PC-3 (cell line): ENCODE measurements at places on chromosomes 5 and 9. TPM values are rescaled to one million over a fixed set of nuclear protein-coding genes. Genes with fewer than 3 reads are reported as not detected.
A peak's percentile ranks its signal among the peaks of the same experiment; 100 is the strongest.

The ANKRD33B gene
- total RNA-seq: 13.2 and 14.9 TPM in 2 replicates

The NRARP gene
- total RNA-seq: 35.5 and 36.8 TPM in 2 replicates

DNA sequence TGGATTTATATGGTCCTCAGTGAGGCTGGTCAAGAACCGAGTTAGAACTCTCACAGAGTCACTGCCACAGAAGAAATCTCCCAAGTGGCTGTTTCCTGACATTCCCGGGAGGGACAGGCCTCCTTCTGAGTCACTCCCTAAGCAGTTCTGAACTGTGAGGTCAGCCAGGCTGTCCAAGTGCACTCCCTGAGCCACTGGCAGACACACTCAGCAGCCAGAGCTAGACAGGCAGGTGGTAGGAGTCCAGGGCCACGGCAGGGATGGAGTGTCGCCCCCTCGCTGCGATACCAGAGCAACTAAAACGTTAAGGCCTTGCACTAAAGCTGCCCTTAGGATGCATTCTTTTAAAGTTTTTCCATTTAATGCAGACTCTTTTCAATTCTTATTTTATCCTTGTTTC is 3.4 kb downstream of the IL4 start:
- DNase-seq: peak; percentile 88
- H3K36me3 ChIP-seq: no peaks in the 10 kb centered on the region
- H3K4me1 ChIP-seq: peaks cover 42% of the 10 kb centered on the region
- no peaks in the 10 kb centered on the region for H3K27me3 ChIP-seq
- H3K27ac ChIP-seq: 0 out of 2 replicates have a peak overlapping the region, but pooled peaks have one; percentile 8

DNA sequence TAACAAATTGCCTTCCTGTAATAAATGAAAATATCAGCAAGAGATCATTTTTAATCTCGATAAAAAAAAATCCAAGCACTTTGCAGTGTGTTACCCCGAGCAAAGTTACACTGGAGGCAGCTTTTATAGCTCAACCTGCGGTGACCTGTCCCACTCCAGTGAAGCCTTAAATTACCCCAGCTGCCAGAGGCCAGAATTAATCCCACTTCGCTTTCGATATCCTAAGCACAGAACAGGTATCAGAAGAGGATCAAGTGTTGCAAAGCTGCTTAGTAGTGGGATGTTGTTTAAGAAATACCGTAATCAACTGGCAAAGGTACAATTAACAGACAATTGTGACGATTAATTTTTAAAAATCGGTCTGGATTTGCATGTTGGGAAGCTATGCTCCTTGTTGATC is 314.0 kb downstream of the AGTPBP1 start:
- no peak for DNase-seq
- H3K27me3 ChIP-seq: no peaks in the 10 kb centered on the region
- no peak overlapping the region for H3K27ac ChIP-seq
- no peak overlapping the region for H3K4me3 ChIP-seq

DNA sequence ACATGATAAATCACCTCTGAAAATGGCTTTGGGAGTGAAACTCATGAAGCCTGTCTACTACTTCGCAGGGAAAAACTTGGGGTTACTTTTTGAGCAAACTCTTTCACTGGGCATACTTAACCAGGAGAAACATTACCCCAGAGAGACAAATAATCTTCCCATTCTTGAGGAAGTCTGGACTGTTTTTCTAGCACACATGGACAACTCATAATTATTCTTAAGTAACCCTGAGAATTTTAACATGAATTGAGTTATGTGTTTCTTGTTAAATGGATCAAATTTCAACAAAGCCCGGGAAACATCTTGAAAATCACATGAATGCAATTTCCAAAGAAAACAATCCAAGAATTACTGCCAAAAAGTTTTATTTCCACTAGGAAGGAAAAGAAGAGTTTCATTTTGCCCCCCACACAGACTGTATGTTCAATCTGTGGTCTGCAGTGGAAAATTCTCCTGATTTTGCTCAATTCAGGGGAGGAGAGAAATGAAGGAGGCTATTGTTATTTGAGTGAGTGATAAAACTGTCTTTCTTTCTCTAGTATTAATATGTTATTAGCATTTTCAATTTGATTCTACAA is 564.8 kb upstream of the CLINT1 start:
- no peaks in the 10 kb centered on the region for H3K36me3 ChIP-seq
- no peaks in the 10 kb centered on the region for H3K27me3 ChIP-seq
- no peak overlapping the region for H3K4me3 ChIP-seq
- H3K4me1 ChIP-seq: no peaks in the 10 kb centered on the region
- H3K27ac ChIP-seq: no peak overlapping the region

The IFNB1 gene
- total RNA-seq: not detected in 2 replicates
